Epithelial cell of proximal tubule (primary cell): ENCODE measurements at places on chromosomes 3 and 15. TPM values are rescaled to one million over a fixed set of nuclear protein-coding genes. Genes with fewer than 3 reads are reported as not detected.

DNA sequence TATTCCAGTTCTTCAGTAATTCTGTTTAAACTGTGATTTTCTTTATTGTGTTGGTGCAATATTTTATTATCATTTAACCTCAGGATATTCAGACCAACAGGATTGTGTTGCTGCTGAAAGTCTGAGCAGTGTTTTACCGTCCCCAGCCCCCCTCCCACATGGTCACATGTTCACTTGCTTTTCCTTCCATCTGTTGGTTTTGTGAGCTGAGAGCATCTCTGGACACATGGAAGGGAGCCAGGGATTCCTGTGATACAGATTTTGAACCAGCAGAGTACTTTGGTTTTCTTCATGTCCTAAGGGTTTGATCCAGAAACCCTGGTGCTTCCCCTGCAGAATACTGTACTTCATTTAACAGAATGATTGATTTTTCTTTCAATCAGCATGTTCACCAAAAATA, 11.9 kb downstream of the ARRDC4 start:
- DNase-seq, result no peak

DNA sequence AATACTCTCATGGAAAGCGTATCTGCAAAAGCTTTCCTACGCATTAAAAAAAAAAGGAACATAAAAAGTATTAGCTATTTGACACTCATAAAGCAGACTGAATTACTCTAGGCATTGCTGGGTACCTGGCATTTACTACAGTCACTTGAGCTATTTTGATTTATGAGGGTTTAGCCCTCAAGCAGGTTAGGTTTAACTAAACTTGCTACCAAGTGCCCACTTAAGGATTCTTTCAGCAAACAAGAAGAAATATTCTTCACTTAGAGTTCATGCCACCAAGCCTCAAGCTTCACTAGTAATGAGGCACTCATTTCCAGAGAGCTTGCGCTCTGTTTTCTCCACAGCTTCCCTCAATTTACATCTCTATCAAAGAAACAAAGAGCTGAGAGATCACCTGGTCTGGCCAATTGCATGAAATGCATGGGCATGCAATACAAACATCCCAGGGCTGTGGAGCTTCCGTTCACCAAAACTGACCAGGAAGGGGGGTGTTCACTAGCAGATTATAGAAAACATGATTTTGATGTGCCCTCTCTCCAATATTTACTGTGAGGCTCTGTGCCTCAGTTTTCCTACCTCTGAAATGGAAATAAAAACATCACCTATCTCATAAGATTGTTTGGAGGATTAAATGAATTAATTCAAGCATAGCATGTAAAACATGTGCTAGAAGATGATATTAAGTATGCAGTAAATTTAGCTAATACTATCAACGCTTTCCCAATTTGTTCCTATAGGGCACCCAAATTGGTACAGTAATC, 217.3 kb downstream of the RORA start:
- DNase-seq, result no peak

DNA sequence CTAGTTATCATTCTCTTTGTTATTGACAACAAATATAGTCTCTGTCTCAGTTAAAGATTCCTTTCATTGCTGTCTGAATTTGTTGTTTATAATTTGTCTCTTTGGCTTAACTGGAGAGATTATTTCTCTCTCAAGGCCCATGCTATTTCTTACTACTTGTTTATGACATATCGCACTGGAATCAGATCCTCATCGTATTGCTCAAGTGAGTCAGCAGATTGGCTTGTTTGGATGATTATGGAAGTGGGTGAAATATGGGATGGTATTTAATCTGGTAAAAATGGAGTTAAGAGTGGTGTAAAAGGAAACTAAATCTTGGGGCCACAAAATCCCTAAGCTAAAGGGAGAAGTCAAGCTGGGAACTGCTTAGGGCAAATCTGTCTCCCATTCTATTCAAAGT, 613.1 kb downstream of the SI start:
- no peak for DNase-seq

ACAP2 gene
- total RNA-seq, result 19.9 and 26.2 TPM in 2 replicates

XPC gene
- 16.6 and 27.8 TPM in 2 replicates for total RNA-seq
